ENCODE measurements at places on chromosomes 1 and 21. TPM values are rescaled to one million over a fixed set of nuclear protein-coding genes. Genes with fewer than 3 reads are reported as not detected.

ZNF683 gene
- total RNA-seq = not detected

LRRIQ3 gene
- 1.5 TPM for total RNA-seq

WNT2B gene
- 1.2 TPM for total RNA-seq

KRTAP7-1 gene
- not detected for total RNA-seq

ADORA1 gene
- 15.8 TPM for total RNA-seq

PLA2G2D gene
- not detected for total RNA-seq

POU3F1 gene
- not detected for total RNA-seq

TRAF3IP3 gene
- not detected for total RNA-seq

PTGS2 gene
- total RNA-seq = 33.7 TPM

ACTL8 gene
- total RNA-seq = 0.11 TPM

SLC5A9 gene
- not detected for total RNA-seq

HENMT1 gene
- 5.4 TPM for total RNA-seq

THEM5 gene
- total RNA-seq = not detected

ZBTB8A gene
- 14.3 TPM for total RNA-seq

TTC24 gene
- total RNA-seq = not detected

LEFTY2 gene
- total RNA-seq = not detected

SLFNL1 gene
- 0.43 TPM for total RNA-seq

HS2ST1 gene
- total RNA-seq = 28.3 TPM

NEGR1 gene
- total RNA-seq = 83.2 TPM

LAMC2 gene
- 4.8 TPM for total RNA-seq

CCDC17 gene
- total RNA-seq = 1.5 TPM

All from articular chondrocyte of knee joint (primary cell).